ENCODE measurements at places on chromosomes 1 and 21.
A peak's percentile ranks its signal among the peaks of the same experiment; 100 is the strongest.

GRCh38 chr1:199857108-199857507, 170.4 kb upstream of the NR5A2 start:
- no peak for DNase-seq

DNA sequence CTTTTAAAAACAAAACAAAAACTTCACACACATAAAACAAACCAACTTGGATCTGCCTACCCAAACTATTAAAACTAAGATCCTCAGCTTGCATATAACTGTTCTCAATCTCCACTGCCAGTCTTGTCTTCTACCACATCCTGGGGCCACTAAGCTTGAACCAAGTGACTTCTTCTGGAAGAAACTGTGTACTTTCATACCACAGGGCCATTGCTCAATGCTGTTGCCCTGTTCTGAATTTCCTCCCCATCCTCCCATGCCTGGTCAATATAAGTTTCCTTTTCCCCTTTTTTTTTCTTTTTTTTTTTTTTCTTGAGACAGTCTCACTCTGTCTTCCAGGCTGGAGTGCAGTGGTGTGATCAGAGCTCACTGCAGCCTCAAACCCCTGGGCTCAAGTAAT, 109.9 kb downstream of the KIAA0319L start:
- peak; percentile 28 for DNase-seq

- DNase-seq, result no peak
Observed at GRCh38 chr21:42093991-42094421, 22.9 kb downstream of the UMODL1 start.

GRCh38 chr1:162756523-162756922, 34.0 kb upstream of the HSD17B7 start:
- DNase-seq, result no peak

DNA sequence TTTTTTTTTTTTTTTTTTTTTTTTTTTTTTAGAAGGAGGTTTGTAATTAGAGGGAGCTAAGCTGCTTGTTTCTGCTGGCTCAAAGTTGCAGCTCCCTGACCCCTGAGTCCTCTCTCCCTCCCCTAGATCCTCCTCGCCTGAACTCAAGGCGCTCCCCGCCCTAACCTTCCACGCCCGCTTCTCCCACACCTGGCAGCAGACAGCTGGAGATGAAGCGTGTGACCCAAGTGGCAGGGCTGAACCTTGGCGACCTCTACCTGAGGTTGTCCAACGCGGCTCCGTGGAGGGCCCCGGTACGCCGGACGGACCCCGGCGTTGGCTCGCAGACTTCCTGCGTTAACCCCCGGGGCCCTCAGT, 795 bp downstream of the NGF start:
- DNase-seq, result no peak

DNA sequence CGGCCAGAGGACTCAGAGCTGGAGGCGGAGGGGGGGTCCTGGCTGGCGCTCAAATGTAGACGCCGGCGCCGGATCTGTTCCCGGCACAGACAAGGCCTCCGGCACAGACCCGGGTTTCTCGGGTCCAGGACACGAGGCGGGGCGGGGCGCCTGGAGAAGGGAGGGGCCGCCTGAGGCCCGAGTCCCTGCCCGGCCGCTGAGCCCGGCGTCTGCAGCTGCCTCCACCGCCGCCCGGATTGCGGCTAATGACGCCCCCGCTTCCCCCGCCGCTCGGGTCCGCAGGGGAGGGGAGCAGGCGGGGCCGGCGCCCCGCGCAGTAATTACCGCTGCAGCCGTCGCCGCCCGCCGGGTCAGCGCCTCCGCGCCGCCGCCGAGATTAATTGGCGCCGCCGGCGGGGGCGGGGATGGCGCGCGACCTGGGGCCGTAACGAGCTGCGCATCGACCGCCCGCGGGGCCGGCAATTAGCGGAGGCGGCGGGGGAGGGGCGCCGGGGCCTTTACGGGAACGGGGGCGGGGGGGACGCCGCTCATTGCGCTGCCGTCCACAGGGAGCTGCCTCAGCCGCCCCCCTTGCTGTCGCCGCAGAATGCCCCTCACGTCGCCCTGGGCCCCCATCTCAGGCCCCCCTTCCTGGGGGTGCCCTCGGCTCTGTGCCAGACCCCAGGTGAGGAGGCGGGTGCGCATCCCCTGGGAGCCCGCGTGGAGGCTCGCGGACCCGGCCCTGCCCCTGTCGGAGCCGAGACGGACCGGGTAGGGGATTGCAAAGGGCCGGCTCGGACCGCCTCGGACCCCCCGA, 17.3 kb downstream of the NOC2L start:
- DNase-seq, result peak; percentile 30

- no peak for DNase-seq
Observed at GRCh38 chr1:226618380-226618779, 69.8 kb downstream of the STUM start.

- DNase-seq, result no peak
Observed at GRCh38 chr1:83854456-83854855, 144.5 kb downstream of the TTLL7 start.

GRCh38 chr1:210469441-210469840, 140.7 kb downstream of the HHAT start:
- DNase-seq, result no peak

- DNase-seq, result peak; percentile 1
Observed at GRCh38 chr1:55702064-55702463, 486.9 kb upstream of the USP24 start.

DNA sequence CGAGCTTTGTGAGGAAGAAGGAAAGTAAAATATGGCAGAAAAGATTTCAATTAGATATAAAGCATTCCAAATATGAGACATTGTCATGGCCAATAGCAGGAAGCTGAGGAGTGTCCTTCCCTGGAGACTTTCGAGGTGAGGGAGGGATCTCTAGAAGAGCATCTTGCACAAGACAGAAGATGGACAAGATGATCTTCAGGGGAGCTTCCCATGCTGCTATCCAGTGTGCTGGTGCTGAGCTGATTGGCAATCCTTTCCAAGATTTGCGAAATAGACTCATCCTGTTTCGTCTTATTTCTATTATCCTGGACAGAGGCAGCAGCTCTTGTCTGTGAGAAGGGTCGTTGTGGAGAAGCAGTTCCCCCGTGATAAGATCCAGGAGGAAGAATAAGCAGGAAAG, 342.0 kb upstream of the CAMK1G start:
- DNase-seq, result no peak

- DNase-seq, result no peak
Observed at GRCh38 chr1:59081795-59082194, 215.1 kb upstream of the FGGY start.

GRCh38 chr1:216183007-216183406, 240.2 kb downstream of the USH2A start:
- DNase-seq, result no peak

DNA sequence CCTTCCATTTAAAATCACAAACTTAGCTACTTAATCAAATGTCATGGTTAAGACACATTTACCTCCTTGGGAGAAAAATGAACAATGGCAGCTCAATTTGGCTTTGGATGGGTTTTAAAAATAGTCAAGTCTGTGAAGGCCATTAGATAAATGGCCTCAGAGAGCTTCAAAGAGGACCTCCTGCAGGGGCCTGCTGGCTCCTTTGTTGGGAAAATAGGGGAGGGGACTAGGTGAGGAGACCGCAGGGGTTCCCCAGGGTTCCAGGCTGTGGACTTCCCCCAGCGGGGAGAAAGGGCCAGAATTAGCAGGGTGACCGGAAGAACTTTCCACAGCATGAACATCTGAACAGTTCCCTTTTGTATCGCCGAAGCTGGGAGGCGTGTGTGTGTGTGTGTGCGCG, 3.4 kb upstream of the AJAP1 start:
- DNase-seq, result no peak

- DNase-seq, result peak; percentile 75
Observed at GRCh38 chr1:172708452-172708851, 49.5 kb downstream of the FASLG start.

DNA sequence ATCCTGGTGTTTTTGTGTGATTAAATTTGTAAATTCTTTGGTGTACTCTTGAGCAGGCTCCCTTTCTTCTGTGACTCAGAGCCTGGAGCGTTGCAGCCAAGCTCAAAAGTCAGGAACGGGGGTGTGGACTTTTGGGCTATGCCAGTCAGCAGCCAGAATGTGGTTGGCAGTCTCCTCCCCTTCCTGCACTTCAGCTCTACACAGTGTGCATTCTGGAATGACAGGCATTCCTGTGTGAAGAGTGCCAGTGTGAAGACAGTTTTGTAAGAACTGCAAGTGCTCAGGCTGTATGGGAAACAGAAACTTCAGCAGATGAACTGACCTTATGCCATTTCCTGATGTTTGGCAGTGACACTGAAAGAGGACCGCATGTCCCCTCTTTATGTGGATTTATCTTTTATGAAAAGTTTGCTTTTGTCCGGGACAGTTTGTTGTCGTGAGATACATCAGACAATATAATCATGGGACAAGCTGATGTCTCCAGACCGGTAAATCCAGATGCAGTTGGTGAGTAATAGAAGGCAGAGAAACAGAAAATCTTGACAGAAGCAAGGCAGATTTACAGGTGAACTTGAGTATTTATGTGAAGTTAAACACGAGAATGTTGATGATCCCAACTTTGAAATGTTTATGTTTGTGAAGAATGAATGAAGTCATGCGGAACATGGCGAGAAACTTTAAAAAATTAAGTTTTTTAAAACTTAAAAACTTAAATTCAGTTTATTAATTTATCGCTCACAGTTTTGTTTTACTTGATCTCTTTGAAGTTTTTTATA, 67.7 kb upstream of the RCC1 start:
- DNase-seq, result peak; percentile 24

- DNase-seq, result peak; percentile 67
Observed at GRCh38 chr1:84598846-84599741, 24.9 kb upstream of the CTBS start.

GRCh38 chr1:236868625-236869467, 73.8 kb downstream of the MTR start:
- peak; percentile 67 for DNase-seq

DNA sequence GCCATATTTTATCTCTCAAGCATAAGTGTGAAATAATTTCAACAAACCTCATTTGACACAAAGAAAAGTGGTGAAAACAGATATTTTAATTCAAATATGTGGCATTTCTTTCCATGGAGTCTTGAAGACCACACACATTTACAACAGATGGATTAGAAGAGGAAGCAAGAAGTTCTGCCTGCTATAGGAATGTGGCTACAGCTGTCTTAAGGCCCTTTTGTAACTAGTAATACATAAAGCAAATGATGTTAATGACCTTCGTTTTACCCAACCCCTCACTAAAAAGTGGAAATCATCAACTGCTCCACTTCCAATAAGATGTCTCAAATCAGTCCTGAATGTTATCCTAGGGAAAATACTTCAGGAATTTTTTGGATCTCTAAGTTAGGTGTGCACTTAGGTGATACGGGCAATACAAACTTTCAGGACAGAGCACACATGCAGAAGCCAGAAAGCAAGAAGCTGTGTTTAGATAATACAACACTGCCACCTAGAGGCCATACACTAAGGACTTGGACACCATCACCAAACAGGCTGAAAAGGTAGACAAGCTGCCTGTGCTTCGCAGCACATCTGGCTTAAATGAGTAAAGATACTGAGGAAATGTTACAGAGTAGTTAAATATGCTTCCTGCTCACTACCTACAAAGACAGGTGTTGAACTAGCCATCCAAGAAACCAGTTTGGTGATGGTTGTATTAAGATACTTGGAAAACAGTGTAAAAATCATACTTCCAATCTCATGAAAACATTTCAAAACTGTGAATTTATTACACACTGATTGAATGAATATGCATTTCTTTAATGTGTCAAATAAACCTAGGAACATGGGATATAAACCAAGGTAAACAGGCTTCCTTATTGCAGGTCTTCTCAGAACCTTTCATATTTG, 24.4 kb downstream of the RRAGC start:
- peak; percentile 81 for DNase-seq

GRCh38 chr1:170836141-170836540, 99.2 kb upstream of the MROH9 start:
- no peak for DNase-seq

GRCh38 chr1:90778486-90778885, 61.4 kb upstream of the BARHL2 start:
- no peak for DNase-seq

GRCh38 chr1:69814926-69815325, 247.2 kb downstream of the LRRC7 start:
- DNase-seq, result no peak

DNA sequence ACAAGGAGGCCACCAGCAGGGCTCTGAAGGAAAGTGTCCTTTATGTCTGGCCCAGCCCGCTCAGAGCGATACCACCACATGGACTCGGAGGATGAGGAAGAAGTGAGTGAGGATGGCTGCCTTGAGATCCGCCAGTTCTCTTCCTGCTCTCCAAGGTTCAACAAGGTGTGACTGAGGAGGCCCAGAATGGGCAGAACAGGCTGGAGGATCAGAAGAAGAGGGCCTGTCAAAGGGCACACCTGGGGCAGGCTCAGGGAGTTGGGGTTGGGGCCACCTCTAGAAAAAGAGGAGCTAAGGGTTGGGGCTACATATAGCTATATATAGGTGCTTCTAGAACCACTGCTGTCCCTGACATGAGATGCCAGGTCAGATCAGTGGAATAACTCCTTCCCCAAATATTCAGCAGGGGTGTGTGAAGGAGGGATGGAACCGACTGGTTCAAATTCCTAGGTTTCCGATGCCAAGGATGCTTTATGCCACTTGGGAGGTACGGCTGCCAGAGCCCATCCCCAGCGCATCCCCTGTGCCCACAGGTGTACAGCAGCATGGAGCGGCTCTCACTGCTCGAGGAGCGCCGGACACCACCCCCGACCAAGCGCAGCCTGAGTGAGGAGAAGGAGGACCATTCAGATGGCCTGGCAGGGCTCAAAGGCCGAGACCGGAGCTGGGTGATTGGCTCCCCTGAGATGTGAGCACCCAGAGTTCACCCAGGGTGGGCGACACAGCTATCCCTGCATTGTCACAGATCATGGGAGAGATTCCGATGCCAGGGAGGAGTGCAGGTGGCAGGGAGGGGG, 102.2 kb downstream of the PIK3R3 start:
- no peak for DNase-seq

GRCh38 chr1:115725600-115725999, 42.9 kb downstream of the CASQ2 start:
- no peak for DNase-seq

- no peak for DNase-seq
Observed at GRCh38 chr1:81179242-81179641, 621.5 kb upstream of the ADGRL2 start.

DNA sequence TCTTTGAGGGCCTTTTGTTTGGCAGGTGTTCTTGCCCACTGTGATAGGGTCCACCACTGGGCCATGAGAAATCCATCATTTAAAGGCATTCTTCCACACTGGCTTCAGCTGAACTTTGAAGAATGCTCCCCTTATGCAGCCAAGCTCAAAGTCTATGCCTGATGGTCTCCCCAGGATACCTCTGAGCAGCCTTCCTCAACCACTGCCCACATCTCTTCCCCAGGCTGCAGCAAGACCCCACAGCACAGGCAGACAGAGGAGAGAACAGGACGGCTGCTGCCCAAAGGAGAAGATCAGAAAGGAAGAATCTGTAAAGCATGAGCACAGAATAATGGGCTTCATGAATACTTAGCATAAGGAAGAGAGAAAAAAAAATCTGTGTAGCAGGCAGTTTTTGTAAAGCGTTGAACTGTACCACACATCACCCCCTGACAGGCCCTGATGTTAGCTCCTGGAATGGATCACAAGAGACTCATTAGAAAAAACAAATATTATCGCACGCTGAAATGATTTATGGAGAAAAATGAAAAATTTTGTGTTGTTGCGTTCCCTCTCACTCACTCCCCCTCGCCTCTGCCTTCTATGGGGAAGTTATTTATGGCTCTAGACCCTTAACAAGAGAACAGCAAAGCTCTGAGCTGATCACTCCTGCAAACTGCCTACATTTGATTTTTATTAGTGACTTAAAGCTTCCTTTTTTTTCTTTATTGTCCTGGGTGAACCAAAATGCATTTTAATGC, 134.1 kb downstream of the TMEM53 start:
- no peak for DNase-seq

- DNase-seq, result no peak
Observed at GRCh38 chr1:93552741-93553455, 105.0 kb downstream of the FNBP1L start.
